ENCODE measurements at places on chromosomes 11 and 22.

GRCh38 chr11:18778468-18778867 is 13.1 kb downstream of the PTPN5 start:
- no peak for DNase-seq

DNA sequence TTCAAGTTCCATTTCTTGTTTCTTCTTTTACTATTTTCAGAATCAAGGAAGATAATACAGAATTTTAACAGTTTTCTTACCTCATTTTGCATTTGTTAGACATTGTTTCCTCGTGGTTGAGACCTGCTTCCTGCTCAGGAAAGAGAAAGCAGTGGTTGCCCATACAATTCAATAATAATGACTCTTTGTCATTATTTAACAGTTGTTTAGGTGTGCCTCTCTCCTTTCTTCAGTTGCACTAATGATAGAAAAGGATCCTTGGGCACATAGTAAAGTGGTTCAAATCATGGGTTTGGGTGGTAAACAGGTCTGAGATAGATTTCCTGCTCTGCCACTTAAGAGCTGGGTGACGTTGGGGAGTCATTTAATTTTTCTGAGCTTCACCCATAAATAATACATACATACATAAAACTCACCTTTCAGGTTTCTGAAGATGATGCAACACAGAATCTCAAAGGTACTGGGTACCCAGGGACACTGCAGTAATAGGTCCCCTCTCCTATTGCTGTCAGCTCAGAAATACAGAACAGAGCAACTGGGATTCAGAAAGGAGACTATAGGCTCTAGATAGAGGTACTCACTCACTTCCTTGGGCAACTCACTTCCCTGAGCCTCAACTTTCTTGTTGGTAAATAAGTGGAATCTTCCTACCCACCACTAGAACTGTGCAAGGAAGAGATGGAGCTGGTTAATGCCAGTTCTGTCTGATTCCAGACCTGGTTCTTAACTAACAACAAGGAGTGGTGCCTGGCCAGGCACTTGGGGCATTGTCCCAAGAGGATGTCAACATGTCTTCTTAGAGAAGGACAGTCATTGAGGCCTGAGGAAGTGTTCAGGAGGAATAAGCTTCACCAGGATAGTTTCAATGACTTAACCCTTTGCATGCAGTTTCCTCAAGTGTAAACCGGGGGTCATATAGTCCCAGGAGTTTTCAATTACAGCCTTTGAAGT is 34.9 kb downstream of the CD44 start:
- no peak for DNase-seq

GRCh38 chr22:23034621-23035556 is 35.4 kb upstream of the GNAZ start:
- no peak for DNase-seq

DNA sequence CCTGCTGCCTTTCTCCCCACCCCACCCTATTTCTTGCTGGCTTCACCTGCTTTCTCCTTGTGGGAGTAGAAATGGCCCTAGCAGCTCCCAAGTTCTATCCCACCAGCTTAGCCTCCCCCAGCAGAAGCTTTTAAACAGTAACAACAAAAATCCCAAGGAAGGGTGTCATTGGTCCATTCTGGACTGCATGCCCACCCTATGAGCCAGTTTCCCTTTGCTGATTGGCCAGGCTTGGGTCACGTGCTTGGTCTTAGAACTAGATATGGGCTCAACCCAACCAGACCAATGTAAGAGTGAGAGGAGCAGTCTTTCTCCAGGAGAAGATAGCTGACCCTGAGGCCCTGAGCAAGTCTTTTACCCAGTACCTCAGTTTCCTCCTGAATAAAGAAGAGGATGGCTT is 2.3 kb downstream of the MTFP1 start:
- DNase-seq: no peak

DNA sequence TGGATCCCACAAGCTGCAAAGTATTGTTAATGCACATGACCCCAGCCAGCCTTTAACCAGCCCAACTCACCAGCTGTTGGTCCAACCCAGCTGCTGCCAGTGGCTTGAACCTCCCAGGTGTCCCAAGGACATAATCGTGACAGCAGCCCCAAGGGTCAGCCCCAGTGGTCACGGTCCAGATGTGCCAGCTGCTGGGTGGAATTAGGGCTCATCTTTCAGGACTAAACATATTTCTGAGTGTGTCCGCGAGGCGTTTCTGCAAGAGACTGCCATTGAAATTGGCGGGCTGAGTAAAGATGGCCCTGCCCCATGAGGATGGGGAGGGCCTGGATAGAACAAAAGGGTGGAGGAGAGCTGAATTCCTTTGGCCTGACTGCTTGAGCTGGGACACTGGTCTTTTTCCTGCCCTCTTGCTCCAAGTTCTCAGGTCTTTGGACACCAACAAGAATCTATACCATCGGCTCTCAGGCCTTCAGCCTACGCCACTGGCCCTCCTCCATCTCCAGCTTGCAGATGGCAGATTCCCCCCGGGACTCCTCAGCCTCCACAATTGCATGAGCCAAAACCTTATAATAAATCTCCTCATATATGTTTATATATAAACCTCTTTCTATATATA is 240.2 kb downstream of the MN1 start:
- DNase-seq: peak; percentile 56

GRCh38 chr11:128917144-128917724 is 25.4 kb downstream of the TP53AIP1 start:
- no peak for DNase-seq

DNA sequence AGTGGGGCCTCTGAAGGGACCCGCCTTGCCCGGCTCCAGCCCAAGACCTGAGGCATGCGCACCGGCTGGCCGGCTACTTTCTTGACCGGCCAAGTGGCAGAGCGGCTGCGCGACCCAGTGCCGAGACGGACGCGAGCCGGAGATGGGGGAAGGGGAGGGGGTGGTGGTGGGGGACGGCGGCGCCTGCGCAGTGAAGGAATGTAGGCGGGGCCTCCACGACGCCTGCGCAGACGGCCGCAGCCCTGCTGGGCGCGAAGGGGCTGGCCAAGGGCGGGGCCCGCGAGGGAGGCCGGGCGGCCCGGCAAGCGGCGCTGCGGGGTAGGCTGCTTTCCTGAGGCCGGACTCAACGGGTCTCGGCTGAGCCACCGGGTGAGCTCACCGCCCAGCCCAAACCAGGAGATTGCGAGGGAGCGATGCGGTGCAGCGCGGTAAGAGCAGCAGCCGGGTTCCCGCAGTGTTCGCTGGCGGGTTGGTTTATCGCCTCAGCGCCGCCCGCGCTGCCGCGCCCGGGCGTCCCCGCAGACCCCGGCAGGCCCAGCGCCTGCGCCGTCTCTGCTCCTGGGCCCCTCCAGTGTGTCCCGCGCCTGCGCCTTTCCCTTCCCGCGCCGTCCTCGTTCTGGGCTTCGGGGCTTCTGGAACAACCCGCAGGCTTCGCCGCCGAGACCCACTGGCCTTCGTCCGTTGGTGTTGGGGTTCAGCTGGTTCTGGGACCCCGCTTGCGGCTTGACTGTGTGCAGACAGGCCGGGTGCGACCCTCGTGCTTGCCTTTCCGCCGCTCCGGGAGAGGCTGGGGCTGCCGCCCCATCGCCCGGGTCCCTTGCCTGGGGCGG is at the start of gene SPECC1L:
SPECC1L (plus strand) TSS at position 276 of the 830 bp plus-strand sequence. CDS start 31,401 bp downstream, outside the sequence.
- peak; percentile 95 for DNase-seq

GRCh38 chr11:3202305-3202704 is 16.3 kb downstream of the MRGPRG start:
- no peak for DNase-seq
